ENCODE measurements at places on chromosomes 7 and 10.

- no peak for DNase-seq
These were observed 208.7 kb upstream of the ZNF32 start for GRCh38 chr10:43857206-43857930.

GRCh38 chr7:23276376-23276775 is 22.8 kb upstream of the MALSU1 start:
- DNase-seq, result no peak

- DNase-seq, result no peak
These were observed 10.6 kb downstream of the NACAD start for GRCh38 chr7:45078125-45078681.

GRCh38 chr10:69497611-69498390 is 46.5 kb downstream of the TSPAN15 start:
- no peak for DNase-seq

- DNase-seq, result peak; percentile 29
These were observed 1.1 kb downstream of the ENTPD1 start for GRCh38 chr10:95756809-95757684.

DNA sequence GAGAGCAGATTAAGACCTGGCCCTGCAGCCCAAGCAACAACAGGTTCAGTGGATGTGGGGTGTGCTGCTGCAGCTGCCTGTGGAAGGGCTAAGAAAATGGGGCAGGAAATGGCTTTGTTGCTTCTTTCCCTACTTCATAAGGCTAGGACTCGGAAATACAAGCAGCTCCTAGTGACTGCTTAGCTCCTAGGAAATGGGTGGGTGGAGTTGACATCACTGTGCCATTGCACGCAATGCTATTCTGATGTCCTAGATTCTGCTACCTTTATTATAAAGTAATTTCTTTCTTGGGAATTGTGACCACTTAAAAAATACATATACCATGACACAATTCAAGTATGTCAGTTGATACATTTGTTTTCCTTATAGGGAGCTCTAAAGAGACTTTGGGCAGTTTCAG is 155.8 kb downstream of the FANK1 start:
- DNase-seq, result peak; percentile 55

DNA sequence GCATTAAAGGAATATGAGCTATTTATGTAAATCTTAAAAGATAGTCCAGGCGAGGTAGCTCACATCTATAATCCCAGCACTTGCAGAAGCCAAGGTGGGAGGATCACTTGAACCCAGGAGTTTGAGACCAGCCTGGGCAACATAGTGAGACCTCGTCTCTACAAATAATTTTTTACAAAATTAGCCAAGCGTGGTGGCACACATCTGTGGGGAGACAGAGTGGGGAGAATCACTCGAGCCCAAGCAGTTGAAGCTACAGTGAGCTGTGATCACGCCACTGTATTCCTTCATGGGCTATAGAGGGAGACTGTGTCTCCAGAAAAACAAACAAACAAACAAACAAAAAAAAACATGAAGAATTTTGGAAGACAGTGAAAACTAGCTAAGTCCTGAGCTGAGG is 28.4 kb downstream of the HERC4 start:
- DNase-seq, result no peak

DNA sequence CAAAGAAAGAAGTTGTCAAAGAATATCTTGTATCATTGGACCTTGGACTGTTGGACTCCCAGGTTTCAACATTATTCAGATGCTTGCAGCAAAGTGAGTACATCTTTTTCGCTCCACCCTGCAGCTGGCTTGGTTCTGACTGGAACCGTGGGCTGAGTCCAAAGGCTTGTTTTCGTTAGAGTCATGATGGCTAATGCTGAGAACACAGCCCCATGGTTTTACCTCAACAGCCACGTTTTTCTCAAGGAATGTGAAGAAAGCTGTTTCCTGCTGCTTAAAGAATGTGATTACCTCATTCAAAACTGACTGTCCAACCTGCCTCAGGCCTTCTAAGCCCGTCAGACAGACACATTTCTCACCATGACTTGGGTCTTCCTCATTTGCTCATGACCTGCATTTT is 69.5 kb downstream of the STEAP1B start:
- no peak for DNase-seq

DNA sequence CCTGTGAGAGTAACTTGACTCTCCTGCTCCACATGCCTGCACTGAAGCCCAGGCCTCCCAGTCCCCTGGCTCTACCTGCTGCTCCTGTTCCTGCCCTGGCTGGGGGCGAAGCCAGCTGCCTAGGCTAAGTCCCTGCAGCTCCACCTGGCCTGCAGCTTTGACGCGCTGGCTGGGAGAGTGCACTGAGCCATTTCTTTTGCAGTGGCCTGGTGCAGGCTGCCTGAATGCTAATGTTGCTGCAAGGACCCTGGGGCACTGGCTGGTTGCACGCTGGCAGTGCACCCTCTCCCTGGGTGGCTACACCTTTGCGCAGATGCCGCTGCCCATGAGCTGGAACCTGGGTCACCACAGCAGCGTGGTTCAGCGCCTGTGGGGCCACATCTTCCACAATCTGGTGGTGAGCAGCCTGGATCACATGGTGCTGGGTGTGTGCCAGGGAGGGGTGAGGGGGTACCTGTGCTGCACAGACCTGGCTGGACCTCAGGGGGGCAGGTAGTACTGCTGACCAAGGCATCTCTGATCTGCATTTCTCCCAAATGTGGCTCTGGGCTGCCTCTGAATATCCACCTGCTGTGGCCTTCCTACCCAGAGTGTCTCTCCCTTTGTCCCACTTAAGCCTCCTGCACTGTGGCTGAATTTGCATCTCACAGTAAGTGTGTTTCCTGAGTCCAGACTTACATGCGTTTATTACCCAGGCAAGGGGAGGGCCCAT is 20.0 kb downstream of the IMPDH1 start:
- DNase-seq, result no peak

- DNase-seq, result no peak
These were observed 1.8 kb upstream of the ZDHHC4 start for GRCh38 chr7:6575281-6576023.

DNA sequence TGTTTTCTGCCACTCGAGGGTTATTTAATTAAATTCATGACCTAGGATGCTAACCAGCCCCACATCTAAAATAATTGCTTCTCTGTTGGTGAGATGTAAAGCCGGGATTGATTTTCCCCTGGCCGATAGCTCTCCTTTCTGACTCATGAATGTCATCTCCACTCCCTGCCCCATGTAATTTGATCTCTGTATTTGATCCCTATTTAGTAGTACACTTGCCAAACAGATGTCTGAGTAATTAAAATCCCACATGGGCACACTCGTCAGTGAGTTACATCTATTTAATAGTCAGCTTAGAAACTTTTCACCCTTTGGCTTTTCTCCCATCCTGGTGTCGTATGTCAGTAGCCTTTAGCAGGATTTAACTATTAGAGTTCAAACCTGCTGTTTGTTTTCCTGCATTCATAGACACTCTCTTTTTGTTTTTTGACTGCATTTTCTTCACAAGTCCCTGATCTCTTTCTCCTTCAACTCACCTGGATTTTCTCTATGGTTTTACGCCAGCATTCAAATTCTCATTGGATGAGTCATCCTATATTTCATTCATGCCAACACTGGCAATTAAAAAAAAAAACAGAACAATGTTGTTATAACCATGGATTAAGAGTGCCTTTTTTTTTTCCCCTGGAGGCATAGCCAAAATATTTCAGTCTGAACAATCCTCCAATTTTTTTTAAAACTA is 82.7 kb downstream of the SPAG6 start:
- no peak for DNase-seq

- no peak for DNase-seq
These were observed 42.5 kb downstream of the NUDCD3 start for GRCh38 chr7:44447874-44448425.

DNA sequence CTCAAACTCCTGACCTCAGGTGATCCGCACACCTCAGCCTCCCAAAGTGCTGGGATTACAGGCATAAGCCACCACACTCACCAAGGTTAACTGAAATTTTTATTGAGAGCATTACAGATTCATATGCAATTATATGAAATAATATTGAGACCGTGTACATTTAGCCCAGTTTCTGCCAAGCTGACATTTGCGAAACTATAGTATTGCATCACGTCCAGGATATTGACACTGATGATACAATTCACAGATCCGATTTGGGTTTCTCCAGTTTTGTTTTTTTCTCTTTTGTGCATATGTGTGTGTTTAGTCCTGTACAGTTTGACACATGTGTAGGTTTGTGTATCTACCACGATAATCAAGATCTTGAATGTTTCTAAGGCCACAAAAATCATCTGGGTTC is 627.9 kb upstream of the FOXK1 start:
- DNase-seq, result no peak

GRCh38 chr7:90715067-90715466 is 118.9 kb downstream of the CDK14 start:
- DNase-seq, result no peak

DNA sequence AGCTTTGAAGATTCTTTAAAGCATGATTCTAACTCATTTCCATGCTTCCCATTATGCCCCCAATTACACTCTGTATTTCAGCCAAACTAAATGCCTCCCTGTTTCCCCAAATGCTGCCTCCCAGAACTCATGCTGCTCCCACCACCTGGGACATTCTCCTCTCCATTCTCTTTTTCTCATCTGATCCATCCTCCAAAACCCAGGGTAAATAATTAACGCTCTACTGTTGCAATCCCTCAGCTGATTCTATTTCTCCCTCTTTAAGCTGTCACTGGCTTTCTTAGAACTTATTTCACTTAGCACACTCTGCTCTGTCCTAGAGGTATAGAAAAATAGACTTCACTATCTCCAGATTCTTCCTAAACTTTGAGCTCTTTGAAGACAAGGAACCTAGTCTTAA is 104.7 kb downstream of the ICA1 start:
- DNase-seq, result no peak

- DNase-seq, result no peak
These were observed 10.4 kb downstream of the UNC5B start for GRCh38 chr10:71222601-71223346.

DNA sequence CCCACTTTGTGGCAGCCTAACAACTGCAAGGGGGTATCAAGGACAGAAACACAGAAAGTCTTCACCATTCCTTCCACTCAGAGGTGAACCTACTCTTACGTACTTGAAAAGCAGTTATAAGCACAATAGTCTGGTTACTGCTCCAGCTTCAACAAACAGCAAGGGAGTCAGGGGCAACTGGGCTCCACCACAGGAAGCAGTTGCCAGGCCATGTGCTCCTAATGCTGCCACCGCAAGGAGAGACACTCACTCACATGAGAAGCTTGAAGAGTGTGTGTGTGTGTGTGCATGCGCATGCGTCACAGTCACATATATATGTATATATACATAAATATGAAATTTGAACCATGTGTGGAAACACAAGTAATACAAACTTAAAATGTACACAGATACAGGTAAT is 65.5 kb downstream of the GRB10 start:
- no peak for DNase-seq

GRCh38 chr10:69270990-69271389 is 7.3 kb upstream of the HK1 start:
- DNase-seq, result no peak

- DNase-seq, result peak; percentile 17
These were observed 31.5 kb upstream of the OR9A4 start for GRCh38 chr7:141884539-141885225.

- DNase-seq, result no peak
These were observed 32.7 kb upstream of the TRIM8 start for GRCh38 chr10:102611514-102612087.

DNA sequence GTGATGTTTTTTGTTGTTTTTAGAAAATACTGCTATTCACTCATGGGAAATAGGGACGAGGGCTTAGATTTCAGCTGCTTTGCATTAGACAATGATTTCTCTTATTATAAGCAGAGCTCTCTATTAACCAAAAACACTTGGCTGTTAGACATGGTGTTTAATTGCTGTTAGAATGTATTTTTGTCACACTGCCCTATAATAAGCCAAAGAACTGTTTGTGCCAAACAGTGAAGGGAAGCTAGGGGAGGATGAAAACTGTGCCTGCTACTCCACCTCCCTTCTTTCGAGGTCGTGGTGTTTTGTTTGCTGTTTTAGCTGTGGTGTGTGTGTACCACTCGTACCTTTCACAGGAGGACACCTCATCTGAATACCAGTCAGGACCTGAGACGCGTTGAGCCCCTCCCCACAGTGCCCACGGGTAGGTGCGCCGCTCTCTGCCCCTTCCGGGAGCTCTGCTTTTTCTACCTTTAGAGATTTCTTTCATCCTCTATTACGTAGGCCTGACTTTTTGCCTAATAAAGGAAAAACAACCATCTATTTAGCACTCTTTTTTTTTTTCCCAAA is 57.9 kb downstream of the CUX1 start:
- no peak for DNase-seq

GRCh38 chr7:38195804-38196595 is 18.0 kb downstream of the STARD3NL start:
- no peak for DNase-seq

DNA sequence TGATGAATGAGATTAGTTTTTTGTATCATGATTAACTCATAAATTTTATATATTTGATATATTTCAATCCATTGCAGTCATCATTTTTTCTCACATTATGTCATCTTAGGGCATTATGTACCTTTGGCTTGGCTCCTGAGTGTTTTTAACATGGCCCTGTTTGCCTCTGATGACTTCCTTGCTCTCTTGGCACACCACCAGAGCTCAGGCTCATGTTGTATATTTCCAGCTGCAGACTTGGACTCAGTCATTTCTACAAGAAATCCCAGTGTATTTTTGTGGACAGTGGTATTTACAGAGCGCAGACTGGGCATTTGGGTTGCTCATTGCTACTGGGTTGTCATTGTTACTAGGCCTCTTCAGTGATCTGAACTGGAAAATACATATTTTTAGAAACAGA is 188.5 kb downstream of the ADRA2A start:
- DNase-seq, result no peak

- no peak for DNase-seq
These were observed 349.6 kb upstream of the MKI67 start for GRCh38 chr10:128475686-128476367.

DNA sequence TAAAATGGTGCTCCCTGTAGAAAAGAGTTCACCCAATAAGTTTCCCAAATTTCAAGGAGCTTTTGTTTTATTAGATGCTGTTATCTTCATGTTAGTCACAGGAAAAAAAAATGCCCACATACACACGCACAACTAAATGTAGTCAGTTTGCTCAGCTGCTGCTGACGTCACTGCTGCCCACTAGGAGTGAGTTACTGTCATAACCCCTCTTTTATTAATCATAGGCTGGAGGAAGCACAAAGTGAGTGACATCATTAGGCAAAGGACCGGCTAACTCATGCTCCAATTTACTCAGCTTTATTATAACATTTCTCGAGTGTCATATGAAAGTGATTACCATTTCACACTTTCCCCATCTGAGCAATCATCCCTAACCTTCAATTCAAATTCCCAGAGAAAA is 6.7 kb upstream of the INHBA start:
- peak; percentile 82 for DNase-seq

GRCh38 chr7:57426629-57427003 is 23.4 kb upstream of the ZNF716 start:
- DNase-seq, result no peak

DNA sequence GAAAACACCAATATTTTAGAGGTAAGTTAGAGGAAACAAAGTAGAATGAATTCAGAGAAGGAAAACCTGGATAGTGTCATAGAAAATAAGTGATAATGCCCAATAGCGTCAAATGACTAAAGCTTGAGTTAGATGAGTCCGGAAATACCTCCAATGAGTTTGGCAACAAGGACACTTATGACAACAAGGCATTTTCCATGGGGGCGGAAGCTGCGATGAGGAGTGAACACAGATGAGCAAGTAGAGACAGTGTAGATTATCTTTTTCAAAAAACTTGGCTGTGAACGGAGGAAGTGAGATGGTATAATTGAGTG is 383 bp upstream of the R3HCC1L start:
- DNase-seq, result no peak

- DNase-seq, result peak; percentile 62
These were observed 30.0 kb downstream of the DUSP5 start for GRCh38 chr10:110527731-110528171.

GRCh38 chr7:142637240-142637639 is 112.0 kb upstream of the PRSS1 start:
- no peak for DNase-seq
